ENCODE measurements at places on chromosomes 3 and 15. TPM values are rescaled to one million over a fixed set of nuclear protein-coding genes. Genes with fewer than 3 reads are reported as not detected.
A peak's percentile ranks its signal among the peaks of the same experiment; 100 is the strongest.

- no peak for DNase-seq
Observed at GRCh38 chr3:126540951-126541627, 17.1 kb downstream of the CHST13 start.

Gene LOXL1
- polyA plus RNA-seq: 29.7 TPM

DNA sequence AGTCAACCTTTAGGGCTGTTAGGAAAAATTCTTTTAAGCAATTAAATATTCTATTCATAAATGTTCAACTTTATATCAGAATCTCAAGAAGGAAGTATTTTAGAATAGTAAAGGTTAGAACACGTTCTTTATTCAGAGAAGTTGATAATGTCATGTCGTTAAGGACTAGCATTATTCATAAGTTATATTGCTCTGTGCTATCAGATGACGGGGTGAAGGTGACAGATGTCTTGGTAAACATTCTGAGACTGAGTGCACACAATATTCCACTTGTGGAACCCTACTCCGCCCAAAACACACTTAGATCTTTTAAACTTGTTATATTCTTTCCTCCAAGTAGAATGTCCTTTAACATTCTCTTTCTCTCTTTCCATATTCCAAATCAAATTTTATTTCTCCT is 7.9 kb downstream of the AP4E1 start:
- no peak for DNase-seq

- DNase-seq: no peak
Observed at GRCh38 chr3:123229145-123229544, 27.4 kb downstream of the SEC22A start.

DNA sequence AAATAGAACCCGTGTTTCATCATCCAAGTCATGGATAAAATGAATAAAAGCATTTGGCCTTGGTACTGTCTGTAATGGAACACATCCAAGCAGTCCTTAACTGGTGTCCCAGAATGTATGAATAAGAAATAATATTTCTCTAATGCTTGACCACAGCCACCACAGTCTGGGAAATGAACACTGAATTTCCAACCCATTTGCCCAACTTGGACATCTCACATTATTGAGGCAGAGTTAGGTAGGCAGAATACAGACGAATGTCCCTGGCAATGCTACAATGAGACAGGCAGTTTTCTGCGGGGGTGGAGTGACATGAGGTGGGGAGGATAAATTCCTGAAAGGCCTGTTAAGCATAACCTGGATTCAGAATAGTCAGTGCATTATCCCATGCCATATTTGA is 245.7 kb downstream of the ZIC1 start:
- DNase-seq: no peak

- no peak for DNase-seq
Observed at GRCh38 chr3:4474683-4475490, 7.8 kb upstream of the SUMF1 start.

GRCh38 chr3:106182950-106183511 is 314.2 kb upstream of the CBLB start:
- no peak for DNase-seq

Gene LRRN1
- 58.0 TPM for polyA plus RNA-seq

Gene SLC27A2
- 0.09 TPM for polyA plus RNA-seq

GRCh38 chr3:9792405-9793160 is at the start of the genes ARPC4 and TADA3:
ARPC4 (plus strand) TSS chr3:9793082; CDS start chr3:9793122, 40 bp downstream.
TADA3 (minus strand) TSS chr3:9792473; CDS start chr3:9791466, 1,007 bp downstream.
- DNase-seq: peak; percentile 93

DNA sequence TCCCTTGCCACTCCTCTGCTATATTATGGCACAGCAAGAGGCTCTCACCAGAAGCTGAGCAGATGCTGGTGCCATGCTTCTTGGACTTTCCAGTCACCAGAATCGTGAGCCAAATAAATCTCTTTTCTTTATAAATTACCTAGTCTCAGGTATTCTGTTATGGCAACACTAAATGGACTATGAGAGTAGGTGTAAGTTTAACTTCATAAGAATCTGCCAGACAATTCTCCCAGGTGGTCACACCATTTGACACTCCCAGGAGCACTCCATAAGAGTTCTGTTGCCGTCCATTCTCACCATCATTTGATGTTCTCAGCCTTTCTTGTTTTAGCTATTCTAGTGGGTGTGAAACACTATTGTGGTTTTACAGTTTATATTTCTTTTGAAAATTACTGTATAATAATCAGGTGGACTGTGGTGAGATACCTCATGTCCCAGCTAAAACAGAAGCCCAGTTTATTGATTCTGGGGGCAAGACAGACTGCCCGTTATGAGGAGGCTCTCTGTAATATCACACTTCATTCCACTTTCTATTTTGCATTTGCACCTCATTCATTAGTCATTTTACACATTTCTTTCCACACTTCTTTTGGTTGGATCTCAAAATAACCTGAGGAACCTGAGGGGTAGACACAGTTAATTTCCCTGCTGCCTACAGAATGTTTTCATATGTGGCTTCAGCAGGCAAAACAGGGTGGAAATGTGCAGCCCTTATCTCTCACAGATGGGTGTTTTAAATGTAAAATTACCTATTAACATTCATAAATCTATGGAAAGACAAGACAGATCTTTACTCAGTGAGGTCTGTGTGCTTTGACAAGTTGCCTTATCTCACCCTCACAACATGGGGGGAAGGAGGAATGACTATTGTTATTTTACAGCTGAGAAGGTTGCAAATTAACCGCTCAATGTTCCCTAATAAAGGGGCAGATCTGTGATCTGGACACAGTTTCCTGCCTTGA is 42.1 kb downstream of the CDCP1 start:
- DNase-seq: no peak

DNA sequence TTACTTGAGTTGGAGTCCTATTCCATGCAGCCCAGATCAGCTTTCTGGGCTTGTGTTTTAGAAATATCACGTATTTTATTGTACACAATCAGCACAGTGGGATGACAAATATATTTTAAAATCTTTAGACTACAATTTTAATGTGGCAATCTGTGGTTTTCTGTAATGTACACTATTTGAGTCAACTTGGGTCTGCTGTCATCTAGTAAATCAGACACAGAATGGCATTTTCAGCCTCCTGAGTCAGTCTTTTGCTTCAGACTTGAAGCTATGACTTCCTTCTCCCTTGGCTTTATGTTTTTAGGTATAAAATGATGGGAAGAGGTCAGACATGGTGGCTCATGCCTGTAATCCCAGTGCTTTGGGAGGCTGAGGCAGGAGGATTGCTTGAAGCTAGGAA is 232.1 kb downstream of the NECTIN3 start:
- DNase-seq: no peak

DNA sequence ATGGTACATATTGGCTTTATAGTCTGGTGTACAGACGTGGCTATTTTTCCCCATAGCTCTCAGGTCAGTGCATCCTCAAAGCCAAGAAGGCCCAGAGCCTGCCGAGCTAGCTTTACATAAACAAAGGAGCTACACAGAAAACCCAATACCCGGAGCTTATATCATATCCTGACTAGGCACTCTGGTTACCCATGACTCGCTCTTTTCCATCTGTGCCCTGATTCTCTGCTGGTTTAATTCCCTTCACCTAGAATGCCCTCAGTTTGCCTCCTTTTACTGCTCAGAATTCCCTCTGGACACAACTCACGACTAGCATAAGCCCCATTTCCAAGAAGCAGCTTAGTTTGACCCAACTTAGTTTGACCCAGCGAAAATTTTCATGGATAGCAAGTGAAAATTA is 110.8 kb downstream of the TIGIT start:
- no peak for DNase-seq

DNA sequence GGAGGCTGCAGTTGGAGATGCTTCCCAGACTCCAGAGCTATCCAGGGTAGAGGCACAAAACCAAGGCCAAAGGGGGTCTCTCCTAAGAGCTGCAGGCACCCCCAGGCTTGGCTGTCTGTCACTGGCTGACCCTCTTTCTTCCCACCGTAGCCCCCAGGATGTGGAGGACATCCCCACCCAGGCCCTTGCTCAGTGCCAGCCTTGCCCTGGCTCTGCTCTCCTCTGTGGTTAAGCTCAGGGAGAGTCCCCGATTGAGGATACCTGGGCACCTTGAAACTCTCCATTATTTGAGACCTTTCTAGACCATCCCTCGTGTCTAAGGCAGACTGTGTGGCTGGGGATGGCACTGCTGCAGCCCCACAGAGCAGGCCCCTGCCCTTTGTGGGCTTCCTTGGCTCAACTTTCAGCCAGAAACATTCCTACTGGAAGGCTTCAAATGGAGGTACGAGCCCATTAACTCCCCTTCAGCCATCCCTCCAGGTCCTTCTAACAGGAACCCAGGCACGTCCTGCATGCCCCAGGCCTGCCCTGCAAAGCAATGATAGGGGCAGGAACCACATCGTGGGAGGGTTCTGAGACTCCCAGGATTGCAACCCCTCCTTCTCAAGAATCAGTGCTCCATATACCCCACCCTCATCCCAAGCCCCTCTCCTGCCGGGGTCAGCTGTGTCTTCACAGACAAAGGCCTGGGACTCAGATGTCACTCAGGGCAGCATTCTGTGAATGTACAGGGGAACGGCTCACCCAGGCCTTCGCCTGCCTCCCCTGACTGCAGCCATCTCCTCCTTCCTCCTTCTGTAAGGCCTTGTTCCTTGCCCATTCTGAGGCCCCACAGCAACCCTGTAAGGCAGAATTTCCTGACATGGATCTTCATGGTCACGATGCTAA is 102.9 kb upstream of the ABHD17C start:
- DNase-seq: no peak

Gene ANKUB1
- polyA plus RNA-seq: not detected

DNA sequence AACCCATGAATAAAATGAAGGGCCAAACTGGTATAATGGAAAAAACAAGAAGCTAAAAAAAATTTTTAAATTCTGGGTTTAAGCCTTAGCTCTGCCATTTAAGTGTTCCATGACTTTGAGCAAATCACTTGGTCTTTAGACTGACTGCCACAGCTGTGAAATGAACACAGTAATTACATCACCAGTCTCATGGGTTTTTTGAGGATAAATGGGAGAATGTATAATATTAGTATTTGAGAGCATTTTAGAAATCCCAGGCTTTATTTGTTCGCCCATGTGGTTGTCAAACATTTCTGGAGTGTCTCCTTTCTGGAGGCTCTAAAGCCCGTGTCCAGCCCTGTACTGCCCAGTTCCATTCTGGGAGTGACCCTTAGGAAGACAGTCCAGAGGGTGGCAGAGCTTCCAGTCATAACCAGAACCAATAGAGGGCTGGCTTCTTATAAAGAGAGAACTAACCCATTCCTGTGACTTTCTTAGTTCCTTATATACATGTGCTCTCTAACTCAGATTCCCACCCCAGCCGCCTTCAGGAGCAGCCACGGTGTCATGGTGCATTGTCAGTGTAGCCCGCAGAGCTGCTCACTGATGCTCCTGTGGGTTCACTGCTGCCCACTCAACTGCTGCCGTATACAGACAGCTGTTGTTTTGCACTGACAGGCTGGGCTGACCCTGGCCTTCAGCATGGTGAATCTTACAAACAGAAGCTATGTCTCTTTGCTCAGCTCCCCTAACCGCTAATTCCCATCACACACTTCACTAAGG is 44.7 kb downstream of the BOC start:
- no peak for DNase-seq

DNA sequence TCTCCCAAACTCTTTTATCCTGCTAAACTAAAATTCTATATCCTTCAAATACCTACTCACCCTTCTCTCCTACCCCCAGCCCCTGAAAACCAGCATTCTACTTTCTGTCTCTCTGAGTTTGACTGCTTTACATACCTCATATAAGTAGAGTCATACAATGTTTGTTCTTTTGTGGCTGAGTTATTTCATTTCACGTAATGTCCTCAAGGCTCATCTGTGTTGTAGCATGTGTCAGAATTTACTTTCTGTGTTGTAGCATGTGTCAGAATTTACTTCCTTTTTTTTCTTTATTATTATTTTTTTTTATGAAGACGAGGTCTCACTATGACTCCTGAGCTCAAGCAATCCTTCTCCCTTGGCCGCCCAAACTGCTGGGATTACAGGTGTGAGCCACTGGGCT is 20.1 kb downstream of the IFT122 start:
- DNase-seq: no peak

Gene CCDC191
- 4.8 TPM for polyA plus RNA-seq

Gene CCR1
- polyA plus RNA-seq: 2.4 TPM

- no peak for DNase-seq
Observed at GRCh38 chr3:53753518-53754183, 92.6 kb downstream of the CHDH start.

Gene CACNA1D
- 1.4 TPM for polyA plus RNA-seq

- no peak for DNase-seq
Observed at GRCh38 chr3:126113238-126113555, 29.3 kb upstream of the SLC41A3 start.

GRCh38 chr3:31772272-31772671 is 208.8 kb downstream of the OSBPL10 start:
- DNase-seq: no peak

Gene SMCO1
- polyA plus RNA-seq: 2.2 TPM

Gene LRRC28
- 18.7 TPM for polyA plus RNA-seq

DNA sequence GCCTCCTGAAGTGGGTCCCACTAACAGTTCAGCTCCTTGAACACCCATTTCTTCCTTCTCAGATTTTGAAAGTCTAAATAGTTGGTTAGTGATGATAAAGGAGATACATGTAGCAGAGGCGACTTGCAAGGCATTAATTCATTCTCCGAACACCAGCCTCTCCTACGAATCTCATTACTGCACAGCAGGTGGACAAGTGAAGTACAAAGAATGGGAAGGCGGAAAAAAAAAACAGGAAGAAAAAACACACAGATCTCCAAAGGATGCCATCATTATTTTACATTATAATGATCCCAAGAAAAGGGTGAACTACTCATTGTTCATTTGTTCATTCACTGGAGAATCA is 276.5 kb downstream of the MAGI1 start:
- DNase-seq: no peak

DNA sequence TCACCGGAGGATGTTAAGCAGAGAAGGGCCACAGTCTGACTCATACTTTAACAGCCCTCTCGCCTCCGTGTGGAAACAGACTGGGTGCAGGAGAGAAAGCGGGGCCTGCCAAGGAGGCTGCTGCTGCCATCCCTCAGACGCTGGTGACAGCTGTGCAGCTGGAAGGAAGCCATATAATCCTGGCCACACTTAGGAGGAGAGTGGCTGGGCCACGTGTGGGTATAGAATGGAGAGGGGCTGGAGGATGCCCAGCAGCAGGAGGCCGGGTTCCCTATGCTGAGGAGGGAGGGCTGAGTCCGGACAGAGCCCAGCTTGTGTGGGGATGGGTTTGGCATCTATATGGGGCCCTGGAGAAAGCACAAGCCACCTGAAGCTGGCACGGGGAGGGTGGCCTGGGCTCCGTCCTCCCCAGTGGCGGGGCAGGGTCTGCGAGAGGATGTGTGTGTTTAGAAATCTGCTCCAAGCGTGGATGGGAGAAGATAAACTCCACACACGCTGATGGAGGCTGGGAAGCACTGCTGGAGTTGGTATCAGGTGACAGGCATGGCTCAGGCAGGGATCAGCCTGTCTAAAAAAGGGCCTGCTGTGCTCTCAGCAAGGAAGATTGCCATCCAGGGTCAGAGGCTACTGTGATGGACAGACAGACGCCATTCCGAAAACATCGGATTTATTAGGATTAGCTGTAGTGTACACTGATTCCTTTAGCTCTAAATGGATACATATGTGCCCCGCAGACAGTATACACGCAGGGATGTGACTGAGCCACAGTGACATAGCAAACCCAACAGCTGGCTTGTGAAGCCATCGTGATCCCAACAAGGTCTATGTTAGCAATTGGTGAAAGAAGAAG is 15.9 kb downstream of the ABTB1 start:
- no peak for DNase-seq

Gene ZIC1
- 24.8 TPM for polyA plus RNA-seq

GRCh38 chr3:184549796-184550577 is 11.6 kb upstream of the EPHB3 start:
- DNase-seq: no peak

Gene TTC23
- polyA plus RNA-seq: 19.3 TPM

Gene FBXO40
- 3.4 TPM for polyA plus RNA-seq

Gene VILL
- 5.8 TPM for polyA plus RNA-seq

All from forelimb muscle (tissue), 1 donor.